ENCODE measurements at places on chromosomes 4 and X. TPM values are rescaled to one million over a fixed set of nuclear protein-coding genes. Genes with fewer than 3 reads are reported as not detected.

PTTG2 gene
- 0.16 TPM for total RNA-seq

FMR1 gene
- total RNA-seq: 24.1 TPM

GAGE12J gene
- total RNA-seq: not detected

TKTL2 gene
- not detected for total RNA-seq

EDNRA gene
- total RNA-seq: 0.16 TPM

SPANXC gene
- total RNA-seq: not detected

PAK3 gene
- total RNA-seq: 3.9 TPM

PNMA5 gene
- total RNA-seq: not detected

CSAG1 gene
- total RNA-seq: not detected

DMRTC1 gene
- total RNA-seq: not detected

ASMT gene
- not detected for total RNA-seq

AR gene
- total RNA-seq: 0.49 TPM

PASD1 gene
- total RNA-seq: not detected

MTTP gene
- not detected for total RNA-seq

PHEX gene
- 0.32 TPM for total RNA-seq

CHIC2 gene
- total RNA-seq: 35.3 TPM

HERC5 gene
- 4.0 TPM for total RNA-seq

DDIT4L gene
- total RNA-seq: 1.9 TPM

FRG2 gene
- total RNA-seq: under 0.01 TPM

All from bladder microvascular endothelial cell (primary cell).